Activated CD4-positive, alpha-beta T cell treated with anti-CD3 and anti-CD28 coated beads, Interleukin-2, amount 10 ng/mL, durations not matched to agents 7 days and 5 days (primary cell): ENCODE measurements at places on chromosomes 5 and 9.
A peak's percentile ranks its signal among the peaks of the same experiment; 100 is the strongest.

GRCh38 chr9:38110476-38110875 is 41.4 kb upstream of the SHB start:
- DNase-seq, result no peak

GRCh38 chr9:114777821-114778609 is 27.8 kb downstream of the TNFSF15 start:
- peak; percentile 43 for DNase-seq

DNA sequence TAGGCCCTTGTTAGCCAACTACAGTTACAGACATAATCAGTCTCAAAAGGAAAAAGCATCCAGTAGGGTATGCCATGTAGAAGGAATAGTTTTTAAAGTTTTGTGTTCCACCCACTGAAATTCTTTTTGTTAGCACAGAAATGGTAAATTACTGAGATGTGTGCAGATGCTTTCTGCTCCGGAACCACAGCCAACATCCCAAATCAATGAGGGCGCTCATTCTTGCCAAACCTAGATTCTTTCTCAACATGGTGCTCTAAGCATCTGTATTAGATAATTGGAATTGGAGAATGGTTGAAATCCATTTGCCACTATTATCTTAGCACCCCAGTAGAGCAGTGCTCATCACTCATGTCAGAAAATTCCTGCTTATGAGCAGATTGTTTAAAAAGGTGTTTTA is 127.8 kb downstream of the SEC61B start:
- no peak for DNase-seq

DNA sequence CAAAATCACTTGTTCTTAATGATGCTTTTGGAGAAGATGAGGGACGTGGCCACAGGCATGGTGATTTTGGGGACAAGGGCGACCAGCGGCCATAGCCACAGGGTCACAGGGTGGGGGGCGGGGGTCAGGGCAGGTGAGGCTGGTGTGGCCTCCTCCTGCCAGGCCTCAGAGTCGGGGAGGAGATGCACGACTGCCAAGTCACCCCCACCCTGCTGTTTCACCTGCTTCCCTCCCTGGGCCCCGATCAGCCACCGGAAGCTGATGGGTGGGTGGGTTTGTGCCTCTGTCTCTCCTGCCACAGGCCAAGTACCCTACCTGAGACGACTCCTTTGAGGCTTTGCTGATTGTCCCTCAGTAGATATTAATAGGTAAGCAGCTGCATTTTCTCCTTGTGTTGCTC is 199.3 kb downstream of the PAX5 start:
- no peak for DNase-seq

DNA sequence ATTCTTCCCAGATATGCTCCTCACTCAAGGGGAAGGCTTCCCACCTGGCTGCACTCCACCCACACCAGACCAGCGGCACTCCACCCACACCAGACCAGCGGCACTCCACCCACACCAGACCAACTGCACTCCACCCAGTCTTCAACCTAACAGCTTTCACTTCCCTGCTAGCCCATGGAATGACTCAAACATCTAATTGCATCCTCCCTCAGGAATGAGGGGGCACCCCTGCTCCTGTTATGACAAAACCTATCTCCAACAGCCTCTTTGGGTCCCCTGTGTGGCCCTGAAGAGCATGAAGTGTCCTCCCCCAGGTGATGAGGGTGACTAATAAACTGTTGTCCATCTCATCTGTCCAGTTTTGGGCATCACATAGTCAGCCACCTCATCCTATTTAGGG is 556.6 kb upstream of the TUSC1 start:
- DNase-seq, result no peak
